GM20000 (cell line): ENCODE measurements at places on chromosomes 1 and 21.

- DNase-seq, result peak; percentile 71
Observed at GRCh38 chr1:206555473-206555935, 48.2 kb downstream of the RASSF5 start.

DNA sequence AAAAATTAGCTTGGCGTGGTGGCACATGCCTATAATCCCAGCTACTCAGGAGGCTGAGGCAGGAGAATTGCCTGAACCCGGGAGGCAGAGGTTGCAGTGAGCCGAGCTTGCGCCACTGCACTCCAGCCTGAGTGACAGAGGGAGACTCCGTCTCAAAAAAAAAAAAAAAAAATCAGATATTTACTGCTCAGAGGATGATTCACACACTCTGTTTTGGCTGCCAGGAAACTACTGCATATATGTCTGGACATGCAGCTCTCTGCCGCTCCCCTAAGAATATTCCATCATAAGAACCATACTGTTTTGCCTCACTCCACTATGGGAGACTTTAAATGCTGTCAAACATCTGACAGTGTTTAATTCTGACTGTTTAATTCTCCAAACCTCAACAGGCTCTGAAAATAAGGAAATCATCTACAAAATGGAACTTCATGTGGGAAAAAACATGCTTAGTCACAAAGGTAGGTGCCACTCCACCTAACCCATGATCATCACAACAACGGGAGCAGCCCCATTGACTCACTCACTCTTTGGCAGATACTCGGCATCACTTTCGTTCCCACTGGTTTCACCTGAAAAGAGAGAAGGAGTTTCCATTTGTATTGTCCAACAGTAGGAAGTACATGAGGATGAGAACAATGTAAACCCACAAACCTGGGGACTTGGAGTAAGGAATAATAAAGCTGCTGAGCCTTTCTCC, 29.3 kb upstream of the BCAS2 start:
- DNase-seq, result no peak

- no peak for DNase-seq
Observed at GRCh38 chr1:207925210-207925609, 14.3 kb upstream of the CD34 start.

- DNase-seq, result no peak
Observed at GRCh38 chr1:175423605-175424004, 231.0 kb upstream of the KIAA0040 start.

DNA sequence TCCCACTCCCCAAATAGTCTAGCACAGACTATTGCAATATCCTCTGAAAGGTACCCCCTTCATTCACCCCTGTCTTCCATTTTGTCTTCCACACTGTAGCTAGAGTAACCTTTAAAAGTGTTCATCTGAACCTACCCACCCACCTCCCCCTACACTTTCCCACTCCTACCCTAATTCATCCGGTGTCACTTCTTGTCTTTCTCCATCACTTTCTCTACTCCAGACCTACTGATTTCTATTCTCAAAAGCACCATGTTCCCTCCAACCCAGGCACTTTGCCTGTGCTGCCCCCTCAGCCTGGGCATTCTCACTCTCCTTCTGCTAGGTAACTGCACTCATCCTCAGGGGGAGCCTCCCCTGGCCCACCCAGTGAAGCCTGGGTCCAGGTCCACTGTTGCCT, 4.7 kb upstream of the MAN1C1 start:
- DNase-seq, result no peak

DNA sequence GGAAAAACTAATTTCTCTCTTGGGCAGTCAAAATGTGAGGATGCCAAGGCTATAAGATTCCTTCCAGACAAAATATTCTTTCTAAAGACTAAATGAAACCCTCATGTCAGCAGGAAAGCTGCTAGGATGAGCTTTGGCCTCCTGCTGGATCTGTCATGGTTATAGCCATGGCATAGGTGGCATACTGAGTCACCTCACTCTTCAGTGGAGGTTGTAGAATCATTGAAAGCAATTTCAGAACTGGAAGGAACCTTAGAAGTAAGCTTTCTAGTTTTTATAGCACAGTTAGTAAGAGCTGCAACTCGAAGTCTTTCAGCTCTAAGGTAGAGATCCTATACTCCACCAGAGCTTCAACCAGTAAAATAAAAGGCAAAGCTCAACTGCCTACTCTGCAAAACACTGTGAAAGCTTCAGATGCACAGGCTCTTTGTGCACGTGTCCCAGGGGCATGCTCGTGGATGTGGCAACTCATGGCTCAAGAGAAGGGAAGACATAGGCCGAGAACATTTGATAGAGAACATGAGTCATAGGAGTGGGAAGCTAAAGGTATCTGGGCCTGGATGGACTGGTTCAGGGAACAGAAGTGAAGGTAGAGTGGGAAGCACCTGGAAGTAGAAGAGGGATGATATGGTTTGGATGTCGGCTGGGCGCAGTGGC, 5.8 kb downstream of the AVPR1B start:
- DNase-seq, result no peak

GRCh38 chr1:156750191-156750672, 1.2 kb downstream of the HDGF start:
- DNase-seq, result no peak

- no peak for DNase-seq
Observed at GRCh38 chr1:99457381-99458165, 188.3 kb upstream of the PALMD start.

DNA sequence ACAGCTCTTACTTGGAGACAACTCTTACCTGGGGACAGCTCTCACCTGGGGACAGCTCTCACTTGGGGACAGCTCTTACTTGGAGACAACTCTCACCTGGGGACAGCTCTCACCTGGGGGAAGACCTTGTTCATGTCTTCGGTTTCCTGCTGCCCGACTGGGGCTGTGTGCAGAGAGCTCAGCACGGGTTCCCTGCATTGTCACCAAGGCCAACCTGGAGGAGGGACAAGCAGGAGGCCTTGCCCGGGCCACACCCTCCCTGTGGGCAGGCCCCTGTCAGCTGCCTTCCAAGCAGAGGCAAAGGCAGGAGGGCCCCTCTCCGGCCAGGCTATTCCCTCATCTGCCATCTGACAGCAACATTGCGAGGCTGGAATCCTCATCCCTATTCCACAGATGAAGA, at the start of gene LDLRAD1:
TSS of gene LDLRAD1 (minus strand) at position 208 of the 400 bp plus-strand sequence. CDS start at position 134, 74 bp downstream.
- no peak for DNase-seq

- no peak for DNase-seq
Observed at GRCh38 chr1:111496398-111496797, 7.0 kb downstream of the ADORA3 start.

- no peak for DNase-seq
Observed at GRCh38 chr1:8914466-8914865, 31.2 kb upstream of the CA6 start.

DNA sequence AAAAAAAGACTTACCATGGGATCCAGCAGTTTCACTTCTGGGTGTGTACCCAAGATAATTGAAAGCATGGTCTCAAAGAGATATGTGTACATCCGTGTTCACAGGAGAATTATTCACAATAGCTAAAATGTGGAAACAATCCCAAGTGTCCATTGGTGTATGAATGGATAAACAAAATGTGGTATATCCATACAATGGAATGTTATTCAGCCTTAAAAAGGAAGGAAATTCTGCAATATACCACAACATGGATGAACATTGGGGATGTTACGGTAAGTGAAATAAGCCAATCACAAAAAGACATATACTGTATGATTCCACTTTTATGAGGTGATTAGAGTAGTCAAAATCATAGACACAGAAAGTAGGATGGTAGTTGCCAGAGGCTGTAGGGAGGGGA, 7.0 kb upstream of the TUT4 start:
- DNase-seq, result no peak

- no peak for DNase-seq
Observed at GRCh38 chr1:14616632-14617396, 18.3 kb downstream of the KAZN start.

DNA sequence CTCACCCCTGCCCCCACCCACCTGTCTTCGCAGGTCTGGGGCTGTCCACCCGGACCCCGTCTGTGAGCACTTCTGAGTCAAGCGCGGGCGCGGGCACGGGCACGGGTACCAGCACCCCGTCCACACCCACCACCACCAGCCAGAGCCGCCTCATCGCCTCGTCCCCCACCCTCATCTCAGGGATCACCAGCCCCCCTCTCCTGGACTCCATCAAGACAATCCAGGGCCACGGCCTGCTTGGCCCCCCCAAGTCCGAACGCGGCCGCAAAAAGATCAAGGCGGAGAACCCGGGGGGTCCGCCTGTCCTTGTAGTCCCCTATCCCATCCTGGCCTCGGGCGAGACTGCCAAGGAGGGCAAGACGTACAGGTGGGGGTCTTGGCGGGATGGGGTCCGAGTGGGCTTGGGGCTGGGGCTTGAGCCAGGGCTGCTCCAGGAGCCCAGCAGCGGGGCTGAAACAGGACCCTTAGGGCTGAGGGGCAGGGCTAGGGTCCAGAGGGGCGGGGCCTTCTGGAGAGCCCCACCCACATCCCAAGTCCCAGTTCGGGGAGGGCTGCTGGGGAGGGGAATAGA, 23.9 kb downstream of the ZNF362 start:
- no peak for DNase-seq

GRCh38 chr1:175433532-175434282, 241.1 kb upstream of the KIAA0040 start:
- DNase-seq, result no peak

DNA sequence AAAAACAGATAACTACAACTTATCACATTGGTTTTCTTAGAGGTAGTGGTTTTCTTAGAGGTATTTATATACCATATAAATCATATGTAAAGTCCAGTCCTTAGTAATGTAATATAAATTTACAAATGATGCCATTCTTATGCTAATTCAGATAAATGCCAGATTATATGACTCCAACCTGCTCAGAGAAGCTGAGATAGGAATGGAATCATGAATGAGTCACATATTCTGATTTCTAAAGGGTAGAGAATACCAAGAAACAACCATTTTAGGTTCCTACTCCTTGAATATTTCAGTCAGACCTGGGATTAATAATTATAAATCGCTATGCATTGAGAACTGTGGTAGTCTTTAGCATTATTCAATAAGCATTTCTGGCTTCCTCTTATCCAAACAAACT, 760.1 kb upstream of the NEGR1 start:
- DNase-seq, result no peak

DNA sequence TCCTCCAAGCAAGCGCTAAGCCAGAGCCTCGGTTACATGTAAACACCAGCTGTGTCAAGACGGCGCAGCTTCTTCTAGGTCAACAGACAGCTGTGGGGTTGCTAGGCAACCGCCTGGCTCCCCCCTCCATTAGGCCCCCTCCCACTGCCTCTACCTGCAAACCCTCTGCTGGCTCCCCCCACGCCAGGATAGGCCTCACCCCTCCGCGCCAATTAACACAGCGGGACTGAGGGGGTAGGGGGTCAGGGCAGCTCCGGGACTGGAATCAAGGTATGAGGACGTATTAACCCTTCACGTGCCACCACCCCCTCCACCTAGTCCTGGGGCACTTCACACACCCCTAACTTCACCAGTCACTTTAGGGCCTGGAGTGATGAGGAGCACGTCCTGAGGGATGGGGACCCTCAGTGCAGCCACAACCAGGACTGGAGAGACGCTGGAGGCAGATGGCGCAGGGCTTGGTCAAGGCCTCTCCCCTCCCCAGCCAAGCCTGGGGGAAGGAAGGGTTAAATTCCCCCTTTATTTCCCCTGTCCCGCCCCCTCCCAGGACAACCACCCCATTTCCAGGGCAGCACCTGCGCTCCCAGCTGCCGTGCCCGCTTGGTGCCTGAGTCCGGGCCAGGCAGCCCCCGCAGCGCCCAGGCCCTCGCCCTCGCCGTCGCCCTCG, 37.4 kb upstream of the WASF2 start:
- peak; percentile 84 for DNase-seq

GRCh38 chr1:230705289-230706019, 8.5 kb downstream of the AGT start:
- DNase-seq, result no peak

DNA sequence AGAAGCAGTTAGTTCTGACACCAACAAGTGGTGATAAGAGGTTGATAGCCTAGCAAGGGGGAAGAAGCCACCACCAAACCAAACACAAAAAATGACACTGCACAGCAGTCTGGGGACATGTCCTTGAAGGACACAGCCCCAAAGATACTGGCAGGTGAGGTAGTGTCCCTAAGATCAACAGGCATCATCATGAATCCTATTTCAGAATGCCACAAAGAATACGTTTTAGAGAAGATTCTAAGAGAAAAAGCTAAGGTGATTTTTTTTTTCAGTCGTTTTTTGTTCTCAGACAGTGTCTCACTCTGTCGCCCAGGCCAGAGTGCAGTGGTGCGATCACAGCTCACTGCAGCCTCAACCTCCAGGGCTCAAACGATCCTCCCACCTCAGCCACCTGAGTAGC, 19.6 kb downstream of the MTHFR start:
- no peak for DNase-seq

- no peak for DNase-seq
Observed at GRCh38 chr1:43137445-43138052, 34.5 kb downstream of the EBNA1BP2 start.
